ENCODE measurements at places on chromosomes 11 and 22.

DNA sequence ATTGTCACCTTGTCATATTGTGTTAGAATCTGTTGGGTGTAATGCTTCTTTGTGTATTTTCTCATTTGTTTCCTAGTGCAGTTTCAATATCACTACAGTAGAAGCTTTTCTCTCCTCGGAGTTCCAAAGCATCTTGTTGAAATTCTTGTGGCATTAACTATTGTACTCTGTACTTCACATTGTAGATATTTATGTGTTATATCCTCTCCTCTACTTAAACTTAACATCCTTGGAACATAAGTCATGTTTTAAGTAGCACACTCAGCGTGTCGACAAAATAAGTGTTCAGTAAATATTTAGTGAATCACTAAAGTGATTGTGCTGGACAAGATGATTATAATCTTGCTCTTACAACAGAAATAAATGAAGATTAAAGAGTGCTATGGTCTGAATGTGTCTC, 201.7 kb downstream of the ARHGAP42 start:
- no peak for DNase-seq

DNA sequence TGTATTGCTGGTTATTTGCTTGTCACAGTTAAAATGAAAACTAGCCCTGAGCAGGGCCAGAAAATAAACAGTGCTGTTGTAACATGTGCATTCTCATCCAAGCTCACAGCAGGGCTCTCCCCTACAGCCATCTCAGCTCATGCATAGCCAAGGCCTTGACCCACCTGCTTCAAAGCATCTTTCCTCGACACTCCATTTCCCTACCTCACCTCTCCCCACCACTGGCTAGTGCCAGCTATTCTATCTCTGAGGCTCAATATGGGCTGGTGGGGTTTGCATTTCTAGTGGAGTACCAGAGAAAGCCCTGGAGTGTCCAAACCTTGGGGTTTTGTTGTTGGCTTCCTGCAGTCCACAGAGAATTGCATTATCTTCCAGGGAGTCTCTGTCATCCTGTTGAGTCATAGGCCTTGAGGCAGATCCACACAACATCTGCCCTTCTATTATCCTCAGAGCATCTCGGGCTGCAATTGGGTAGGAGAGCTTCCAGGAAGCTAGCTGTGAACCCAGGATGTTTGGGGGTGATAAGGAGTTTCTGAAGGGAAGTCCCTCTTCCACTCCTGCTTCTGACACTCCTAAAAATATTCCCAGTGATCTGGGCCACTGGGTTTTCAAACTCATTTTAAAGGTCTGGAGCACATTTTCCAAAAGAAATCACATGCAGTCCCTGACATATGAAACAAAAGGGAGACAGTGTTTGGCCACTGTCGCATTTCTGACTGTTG, 36.1 kb upstream of the AMOTL1 start:
- no peak for DNase-seq

GRCh38 chr11:721741-722345, 15.8 kb downstream of the EPS8L2 start:
- DNase-seq = no peak

DNA sequence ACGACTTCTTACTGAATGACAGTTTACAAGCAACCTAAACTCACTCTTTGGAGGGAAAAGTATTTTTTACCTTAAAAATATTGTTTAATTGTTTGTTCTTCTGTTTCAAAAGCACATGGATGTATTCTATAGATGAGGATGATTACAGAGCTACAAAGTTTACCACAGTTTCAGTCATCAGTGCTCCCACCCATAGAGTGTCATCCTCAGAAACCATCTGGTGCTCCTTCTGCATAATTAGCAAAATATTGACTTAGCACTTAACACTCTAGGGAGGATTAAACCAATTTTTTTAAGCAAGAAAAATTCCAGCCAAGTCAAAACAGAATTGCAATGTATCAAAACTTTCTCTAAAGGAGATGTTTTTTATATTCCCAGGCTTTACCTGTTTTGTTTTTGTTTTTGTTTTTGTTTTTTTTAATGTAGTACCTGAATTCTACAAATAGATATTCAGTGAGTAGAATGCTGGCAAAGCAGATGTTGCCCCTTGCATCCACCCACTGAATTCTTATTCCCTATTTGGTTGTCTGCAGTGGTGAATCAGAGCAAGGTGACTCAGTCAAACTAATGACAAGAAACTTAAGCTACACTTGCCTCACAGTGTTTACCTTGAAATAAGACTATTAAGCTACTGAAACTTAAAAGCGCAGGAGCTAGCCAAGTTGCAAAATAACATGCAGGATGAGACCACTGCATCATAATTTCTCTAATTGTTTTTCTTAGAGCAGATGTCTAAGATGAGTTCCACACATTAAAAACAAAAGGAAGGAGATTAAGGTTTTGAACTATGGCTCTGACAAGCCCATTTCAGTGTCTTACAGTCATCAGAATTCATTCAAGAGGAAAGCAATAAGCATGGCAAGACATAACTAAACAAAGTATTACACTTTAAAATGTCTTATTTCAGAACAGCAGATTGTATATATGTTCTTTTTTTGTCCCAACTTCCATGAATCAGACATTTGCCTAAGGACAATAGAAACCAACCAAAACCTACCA, 155.1 kb upstream of the SOX6 start:
- no peak for DNase-seq

- DNase-seq = no peak
Observed at GRCh38 chr11:85742873-85743275, 56.9 kb upstream of the CCDC89 start.

DNA sequence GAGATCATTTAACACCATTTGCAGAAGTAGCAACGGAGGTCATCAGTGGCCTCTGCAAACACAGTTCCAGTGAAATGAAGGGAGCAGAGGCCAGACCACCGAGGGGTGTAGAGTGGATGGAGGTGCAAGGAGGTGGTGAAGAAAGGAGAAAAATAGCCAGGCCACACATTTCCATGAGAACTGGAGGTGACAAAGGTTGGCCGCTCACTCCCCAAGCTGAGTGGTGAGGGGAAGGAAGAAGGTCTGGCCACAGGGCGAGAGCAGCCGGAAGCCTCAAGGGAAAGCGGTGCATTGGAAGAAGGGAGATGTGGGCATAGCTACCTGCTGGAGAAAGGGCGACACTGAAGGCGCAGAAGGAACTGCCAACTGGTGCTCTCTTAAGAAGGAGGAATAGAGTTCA, 20.1 kb upstream of the TMPRSS4 start:
- no peak for DNase-seq

DNA sequence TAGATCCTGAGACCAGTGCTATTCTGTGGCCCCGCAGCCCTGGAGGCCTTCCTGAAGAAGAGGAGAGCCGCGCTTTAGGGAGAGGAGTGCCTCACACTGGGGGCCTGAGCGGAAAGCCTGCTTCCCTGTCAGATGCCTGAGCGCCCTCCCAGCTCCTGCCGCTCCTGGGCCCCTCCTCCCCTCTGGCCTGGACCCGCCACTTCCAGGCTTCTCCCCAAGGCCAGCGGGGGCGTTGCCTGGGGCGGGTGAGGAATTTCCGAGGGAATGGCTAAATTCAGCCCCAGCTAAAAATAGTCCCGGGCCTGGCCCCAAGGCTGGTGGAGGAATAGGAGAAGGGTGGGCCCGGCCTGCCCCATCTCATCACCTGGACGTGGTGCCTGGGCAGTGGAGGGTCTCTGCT, 15.4 kb downstream of the ARHGEF17 start:
- no peak for DNase-seq

DNA sequence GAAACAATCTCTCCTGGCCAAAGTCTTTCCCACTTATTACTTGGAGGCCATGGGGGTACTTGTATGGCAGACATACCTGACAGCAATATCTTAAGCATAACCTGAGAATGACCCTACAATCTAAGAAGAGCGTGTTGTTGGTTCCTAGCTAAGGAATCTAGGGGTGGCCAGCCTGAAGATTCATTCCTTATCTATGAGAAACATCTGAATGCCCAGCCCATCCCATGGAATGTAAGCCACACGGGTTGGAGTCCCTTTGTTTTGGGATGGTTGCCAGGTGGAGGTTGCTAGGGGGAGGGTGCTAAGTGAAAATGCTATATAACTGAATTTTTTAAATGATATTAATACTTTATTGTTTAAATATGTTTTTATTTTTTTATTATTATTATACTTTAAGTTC, 725.0 kb downstream of the ETS1 start:
- DNase-seq = no peak

DNA sequence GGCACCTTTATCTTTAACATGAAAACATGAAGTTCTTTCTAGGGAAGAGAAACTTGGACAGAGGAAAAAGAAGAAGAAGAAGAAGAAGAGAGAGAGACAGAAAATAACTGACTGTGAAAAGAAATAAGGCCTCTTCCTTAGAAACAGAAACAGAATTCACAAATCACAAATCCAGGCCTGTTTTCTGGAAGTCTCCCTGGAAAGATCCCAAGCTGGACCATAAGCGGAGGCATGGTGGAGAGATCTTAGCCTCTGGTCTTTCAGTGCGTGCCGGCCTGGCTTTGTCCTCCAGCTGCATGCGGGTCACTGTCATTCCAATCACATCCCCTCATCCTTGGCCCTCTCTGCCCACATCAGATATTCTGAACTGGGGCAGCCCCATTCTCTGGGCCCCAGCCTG, 6.9 kb downstream of the FXYD6 start:
- no peak for DNase-seq

DNA sequence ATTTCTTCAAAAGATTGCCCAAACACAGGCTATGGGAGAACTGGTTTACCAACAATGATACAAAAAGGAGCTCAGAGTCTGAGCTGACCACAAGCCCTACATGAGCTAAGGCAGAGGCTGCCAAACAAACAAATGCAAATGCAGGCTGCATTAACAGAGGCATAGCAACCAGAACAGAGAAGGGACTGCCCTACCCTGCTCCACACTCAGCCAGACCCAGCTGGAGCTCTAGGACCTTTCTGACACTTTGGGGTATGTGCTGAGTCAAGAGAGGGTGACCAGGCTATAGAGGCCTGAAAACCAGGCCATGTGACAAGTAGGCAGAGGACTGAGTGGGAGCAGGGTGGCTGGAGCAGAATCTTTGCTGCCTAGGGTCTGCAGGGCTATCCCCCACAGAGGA, 17.8 kb upstream of the P2RY2 start:
- no peak for DNase-seq

GRCh38 chr22:50144005-50144614, 26.4 kb upstream of the PANX2 start:
- DNase-seq = no peak

DNA sequence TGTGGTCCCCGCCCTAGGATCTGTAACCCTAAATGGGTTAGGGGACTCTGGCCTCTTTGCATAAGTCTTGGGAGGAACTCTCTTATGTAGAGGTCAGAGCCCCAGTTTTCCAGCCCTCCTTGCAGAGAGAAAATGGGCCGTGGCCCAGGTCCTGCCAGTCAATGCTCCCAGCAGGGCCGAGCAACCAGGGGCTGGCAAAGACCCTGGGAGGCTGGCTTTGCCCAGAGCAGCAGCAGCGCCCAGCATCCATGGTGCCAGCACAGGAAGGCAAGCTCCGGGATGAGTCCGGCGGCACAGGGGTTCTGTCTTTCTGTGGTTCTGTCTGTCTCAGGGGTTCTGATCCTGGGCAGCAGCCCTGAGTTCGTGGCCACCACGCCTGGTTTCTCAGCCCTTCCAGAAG, 684.8 kb downstream of the BRD1 start:
- DNase-seq = no peak

- no peak for DNase-seq
Observed at GRCh38 chr11:128532572-128533091, 54.7 kb downstream of the ETS1 start.

DNA sequence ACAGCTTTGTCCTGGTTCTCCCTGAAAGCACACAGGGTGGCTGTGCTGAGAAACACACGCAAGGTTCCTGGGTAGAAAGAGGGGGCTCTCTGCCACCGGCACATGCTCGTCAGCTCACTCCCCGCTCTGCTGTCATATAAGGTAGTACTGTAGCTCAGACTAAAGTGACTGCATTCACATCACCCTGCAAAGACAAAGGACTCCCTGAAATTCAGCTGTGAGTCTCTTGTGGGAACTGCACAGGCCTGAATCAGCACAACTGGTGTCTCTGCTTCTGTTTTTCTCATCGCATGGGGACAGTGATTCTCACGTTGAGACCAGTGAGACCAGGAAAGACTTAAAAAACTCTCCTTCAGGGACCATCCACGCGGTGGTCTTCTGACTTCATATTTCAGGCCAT, 124.1 kb upstream of the BID start:
- no peak for DNase-seq

- no peak for DNase-seq
Observed at GRCh38 chr11:62648967-62649364, 2.6 kb upstream of the GANAB start.

DNA sequence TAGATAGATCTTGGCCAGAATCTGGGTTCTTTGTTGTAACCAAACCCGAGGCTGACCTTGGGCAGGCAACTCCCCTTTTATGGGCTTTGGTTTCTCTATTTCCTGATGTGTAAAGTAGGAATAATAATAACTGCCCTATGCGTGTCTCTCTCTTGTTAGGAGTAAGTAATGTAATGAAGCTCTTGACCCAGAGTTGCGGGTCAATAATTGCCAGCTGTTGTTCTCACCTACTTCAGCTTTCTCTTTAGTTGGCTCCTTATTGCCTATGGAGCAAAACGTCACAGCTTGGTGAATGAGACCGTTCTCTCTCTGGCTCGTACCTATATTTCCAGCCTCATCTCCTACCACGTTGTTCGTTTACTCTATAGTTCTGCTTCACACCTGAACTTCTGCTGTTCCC, 56.6 kb upstream of the KIRREL3 start:
- DNase-seq = no peak

GRCh38 chr22:25409240-25409639, 155.2 kb upstream of the GRK3 start:
- DNase-seq = no peak

GRCh38 chr11:643366-643765, 6.3 kb downstream of the DRD4 start:
- DNase-seq = no peak

GRCh38 chr11:134801570-134801969, 389.5 kb upstream of the B3GAT1 start:
- no peak for DNase-seq

GRCh38 chr11:79428406-79428805, 12.4 kb downstream of the TENM4 start:
- DNase-seq = no peak

GRCh38 chr11:77609234-77609633, 19.5 kb downstream of the AQP11 start:
- DNase-seq = no peak

DNA sequence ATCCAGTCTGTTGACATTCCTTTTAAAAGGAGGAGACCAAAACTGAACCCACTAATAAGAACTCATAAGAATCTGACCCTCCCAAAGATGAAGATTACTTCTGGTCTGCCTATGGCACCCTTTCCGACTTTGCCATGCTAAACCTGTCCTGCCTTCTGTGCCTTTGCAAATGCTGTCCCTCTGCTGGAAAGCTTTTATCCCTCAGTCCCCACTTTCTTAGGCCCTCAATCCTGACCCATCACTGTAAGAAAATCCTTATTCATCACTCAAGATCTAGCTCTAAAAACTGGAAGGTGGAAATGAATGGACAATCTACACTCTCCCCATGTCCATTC, 10.4 kb downstream of the MPZL3 start:
- DNase-seq = no peak

DNA sequence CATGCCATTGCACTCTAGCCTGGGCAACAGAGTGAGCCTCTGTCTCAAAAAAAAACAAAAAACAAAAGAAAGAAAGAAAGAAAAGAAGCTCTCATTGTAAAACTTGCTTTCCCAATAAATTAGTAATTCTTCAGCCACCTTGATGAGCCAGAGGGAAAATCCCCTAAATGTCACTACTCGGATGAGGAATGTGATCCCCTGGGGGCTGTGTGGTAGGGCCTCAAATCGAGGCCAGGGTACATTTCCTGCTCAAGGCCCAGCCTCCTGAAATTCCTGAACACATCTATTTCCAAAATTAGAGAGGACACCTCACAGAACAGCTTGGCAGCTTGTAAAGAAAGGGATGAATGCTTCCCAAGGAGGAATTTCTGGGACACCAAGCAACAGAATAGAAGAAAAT, 147.1 kb upstream of the SESN3 start:
- no peak for DNase-seq

Measured in GM12892 (cell line).